ENCODE measurements at places on chromosomes 11 and 22.

DNA sequence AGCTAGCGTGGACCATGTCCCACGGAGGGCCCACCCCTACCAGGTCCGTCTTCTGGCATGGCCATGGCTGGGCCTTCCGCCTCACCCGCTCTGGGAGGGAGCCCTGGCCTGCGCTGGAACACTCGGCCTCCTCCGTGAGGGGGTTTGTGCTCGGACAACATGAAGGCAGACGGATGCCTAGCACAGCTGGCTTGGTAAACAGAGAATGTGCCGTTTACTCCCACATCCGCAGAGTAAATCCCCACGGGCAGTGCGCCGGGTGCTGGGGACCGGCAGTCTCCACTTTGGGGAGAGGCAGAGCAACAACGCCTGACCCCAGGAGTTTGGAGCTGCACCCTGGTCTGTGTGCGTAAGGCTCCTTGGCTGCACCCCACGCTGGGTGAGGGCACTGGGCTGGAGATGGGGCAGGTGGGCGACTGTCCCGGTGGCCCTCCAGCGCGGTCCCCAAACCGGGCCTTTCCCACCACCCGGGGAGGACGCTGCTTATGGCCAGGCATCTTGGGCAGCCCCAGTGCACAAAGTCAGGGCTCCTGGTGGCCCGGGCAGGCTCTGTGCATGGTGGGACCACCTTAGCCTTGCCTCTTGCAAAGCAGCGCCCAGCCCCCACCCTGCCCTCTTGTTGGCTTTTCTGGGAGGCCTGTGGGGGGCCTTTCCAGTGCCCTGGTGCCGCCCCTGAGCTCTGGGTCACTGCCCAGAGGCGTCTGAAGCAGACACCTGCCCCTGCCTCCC is 30.7 kb upstream of the MUC5AC start:
- no peak for DNase-seq

- DNase-seq, result peak; percentile 40
These were observed 797 bp downstream of the THY1 start for GRCh38 chr11:119421941-119422808.

DNA sequence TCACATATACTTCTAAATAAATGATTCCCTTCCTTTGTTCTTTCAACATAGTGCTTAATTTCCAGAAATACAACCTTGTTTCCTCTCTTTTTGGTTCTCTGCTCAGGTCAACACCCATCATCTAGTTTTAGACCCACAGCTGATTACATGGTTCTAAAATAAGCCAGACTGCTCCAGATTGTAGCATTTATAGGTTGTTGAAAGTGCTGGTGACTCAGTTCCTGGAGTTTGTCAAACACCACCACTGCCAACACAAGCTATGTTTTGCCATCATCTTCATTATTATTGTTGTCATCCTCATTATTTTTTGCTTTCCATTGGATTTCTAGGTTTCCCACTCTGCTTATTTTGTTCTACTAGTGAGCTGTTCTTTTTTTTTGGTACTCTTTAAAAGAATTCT is 22.3 kb upstream of the MMP20 start:
- no peak for DNase-seq

DNA sequence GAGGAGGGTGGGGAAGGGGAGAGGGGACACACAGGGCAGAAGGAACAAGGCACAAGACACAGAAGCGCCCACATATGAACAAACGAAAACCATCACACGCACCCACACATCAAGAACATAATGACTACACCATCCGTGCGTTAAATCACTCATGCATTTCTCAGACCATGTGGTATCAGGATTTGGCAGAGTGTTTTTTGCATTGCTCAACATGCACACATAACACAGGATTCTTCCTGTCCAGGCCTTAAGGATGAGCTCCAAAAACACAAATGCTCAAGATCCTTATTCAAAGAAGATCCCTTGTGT is 309.5 kb downstream of the CADM1 start:
- no peak for DNase-seq

DNA sequence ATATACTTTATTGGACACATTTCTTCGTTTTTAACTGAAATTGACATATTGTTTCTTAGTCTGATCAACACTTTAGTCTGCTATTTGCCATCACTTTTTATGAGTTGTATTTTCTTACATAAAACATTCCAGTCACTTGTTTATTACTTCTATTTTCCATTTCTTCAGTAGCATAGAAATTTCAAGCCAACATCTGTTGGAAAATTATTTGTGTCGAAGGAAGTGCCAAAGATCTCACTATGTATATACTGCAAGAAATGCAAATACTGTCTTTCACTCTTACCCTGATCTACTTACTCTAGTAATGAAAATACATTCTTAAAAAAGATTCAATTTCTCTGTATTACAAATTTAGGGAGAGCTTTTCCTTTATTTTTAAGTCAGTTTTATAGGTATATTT is 105.9 kb downstream of the SLC17A6 start:
- no peak for DNase-seq
